ENCODE measurements at places on chromosomes 3 and 15.

GRCh38 chr15:64813075-64813474 lies 12.4 kb downstream of the PIF1 start:
- no peak for DNase-seq

GRCh38 chr3:6965881-6966280 lies 105.0 kb downstream of the GRM7 start:
- no peak for DNase-seq

DNA sequence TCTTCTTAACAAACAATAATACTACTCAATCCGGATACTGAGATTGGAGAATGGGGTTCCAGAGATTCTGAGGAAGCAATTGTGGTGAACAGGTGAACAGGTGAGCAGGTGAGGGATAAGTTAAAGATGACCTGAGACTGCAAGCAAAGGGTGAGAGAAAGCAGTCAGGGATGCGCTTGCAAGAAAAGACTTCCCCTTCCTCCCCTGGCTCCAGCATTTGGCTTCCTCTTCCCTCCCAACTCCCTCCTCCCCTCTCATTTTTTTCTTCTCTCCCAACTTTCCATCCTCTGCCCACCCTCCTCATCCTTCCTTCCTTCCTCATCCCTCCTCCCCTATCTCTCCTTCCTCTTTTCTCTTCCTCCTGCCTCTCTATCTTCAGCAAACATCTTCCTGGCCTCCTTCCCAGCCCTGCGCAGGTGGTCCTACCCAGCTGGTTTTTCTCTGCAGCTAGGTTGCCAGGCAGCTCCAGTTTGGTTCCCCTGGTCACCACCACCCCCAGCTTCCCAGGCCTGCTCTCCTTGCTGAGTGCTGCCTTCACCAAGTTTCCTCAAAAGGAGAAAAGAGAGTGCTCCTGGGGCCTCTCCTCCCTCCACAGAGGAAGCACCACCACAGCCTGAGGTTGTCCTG lies 10.4 kb upstream of the VIPR1 start:
- no peak for DNase-seq

- DNase-seq: no peak
These were observed 11.7 kb upstream of the SEMA3B start for GRCh38 chr3:50256978-50257890.

DNA sequence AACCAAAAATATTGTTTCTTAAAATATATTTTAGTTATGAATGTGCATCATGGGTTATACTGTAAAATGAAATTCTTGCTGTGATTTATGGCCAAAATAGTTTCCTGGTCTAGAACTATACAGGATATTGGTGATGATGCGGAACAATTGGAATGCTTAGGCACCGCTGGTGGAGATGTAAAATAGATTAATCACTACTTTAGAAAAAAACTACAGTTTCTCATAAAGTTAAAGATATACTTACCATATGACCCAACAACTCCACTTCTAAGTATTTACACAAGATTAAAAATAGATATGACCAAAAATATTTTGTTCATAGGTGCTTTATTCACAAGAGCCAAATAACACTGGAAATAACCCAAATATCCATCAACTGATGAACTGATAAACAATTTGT lies 126.7 kb downstream of the TUSC7 start:
- DNase-seq: no peak

DNA sequence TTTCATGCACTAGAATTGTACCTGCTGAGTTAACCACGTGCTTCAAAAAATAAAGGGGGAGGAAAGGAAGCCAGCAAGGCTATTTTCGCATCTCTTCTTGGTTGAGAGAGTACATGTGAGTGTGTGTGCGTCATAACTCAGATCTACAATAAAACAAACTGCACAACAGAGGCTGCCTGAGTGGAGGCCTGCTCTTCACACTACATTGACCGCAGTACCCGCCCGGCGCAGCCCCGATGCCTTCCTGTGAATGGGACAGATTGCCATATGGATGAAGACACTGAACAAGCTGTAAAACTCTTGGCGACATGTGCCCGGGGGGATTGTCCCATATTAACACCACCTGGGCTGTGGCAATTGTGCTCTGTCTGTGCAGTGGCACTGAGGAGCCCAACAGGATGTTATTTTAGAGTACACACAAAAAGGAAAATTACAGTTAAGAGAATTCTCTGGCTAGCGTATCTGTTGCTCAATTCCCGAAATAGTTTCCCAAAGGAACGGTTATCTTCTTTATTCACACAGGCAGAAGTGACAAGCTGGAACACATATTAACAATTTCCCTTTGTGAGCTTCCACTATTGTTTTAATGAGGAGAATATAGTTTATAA lies 551.5 kb downstream of the FOXP1 start:
- no peak for DNase-seq

DNA sequence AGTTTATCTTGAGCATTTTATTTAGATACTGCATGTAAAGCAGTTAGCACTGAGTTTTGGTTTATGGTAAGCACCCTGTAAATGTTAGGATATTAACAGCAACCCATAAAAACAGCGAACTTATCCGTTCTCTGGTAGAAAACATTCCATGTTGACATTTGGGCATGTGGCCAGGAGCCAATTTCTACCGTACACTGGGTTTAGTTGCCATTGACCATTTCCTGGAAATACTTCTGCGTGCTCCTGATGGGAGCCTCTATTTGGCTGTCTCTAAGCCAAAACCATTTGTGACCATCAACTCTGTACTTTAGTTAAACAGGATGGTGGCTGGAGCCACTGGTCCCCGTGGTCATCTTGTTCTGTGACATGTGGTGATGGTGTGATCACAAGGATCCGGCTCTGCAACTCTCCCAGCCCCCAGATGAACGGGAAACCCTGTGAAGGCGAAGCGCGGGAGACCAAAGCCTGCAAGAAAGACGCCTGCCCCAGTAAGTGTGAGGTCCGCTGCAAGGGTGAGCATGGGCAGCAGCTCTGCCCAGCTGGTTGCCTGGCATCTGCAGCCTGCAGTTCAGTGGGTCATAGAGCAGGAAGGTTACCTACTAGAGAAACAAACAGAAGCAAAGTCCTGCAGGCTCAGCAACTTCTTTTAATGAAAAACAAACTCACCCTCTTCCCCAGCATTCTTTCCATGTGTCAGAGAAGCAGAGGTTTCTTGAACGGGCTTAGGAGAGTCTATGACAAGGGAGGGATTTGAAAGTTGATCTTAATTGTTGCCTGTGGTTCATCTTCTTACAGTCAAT lies 7.1 kb downstream of the THBS1 start:
- no peak for DNase-seq

DNA sequence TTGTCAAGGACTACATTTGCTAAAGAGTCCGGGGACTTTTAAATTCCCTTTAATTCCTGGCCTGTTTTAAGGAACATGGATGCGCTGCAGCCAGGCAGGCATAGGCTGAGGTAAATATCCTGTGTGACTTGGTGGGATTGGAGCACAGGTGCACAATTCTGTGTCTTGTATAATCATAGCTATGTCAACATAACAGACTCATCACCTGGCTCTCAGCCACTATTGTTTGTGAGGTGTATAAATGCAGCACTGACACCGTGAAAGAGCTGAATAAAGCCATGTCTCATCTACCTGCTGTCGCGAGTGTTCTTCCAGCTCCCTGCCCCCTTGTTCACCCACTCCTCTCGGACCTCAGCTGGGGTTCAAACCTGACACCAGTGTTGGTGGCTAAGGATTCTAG lies 109.7 kb downstream of the MFSD1 start:
- DNase-seq: no peak
